Choroid plexus epithelial cell (primary cell): ENCODE measurements at places on chromosomes 4 and X.
A peak's percentile ranks its signal among the peaks of the same experiment; 100 is the strongest.

GRCh38 chrX:63754136-63754859, 30.7 kb downstream of the ARHGEF9 start:
- peak; percentile 26 for DNase-seq

DNA sequence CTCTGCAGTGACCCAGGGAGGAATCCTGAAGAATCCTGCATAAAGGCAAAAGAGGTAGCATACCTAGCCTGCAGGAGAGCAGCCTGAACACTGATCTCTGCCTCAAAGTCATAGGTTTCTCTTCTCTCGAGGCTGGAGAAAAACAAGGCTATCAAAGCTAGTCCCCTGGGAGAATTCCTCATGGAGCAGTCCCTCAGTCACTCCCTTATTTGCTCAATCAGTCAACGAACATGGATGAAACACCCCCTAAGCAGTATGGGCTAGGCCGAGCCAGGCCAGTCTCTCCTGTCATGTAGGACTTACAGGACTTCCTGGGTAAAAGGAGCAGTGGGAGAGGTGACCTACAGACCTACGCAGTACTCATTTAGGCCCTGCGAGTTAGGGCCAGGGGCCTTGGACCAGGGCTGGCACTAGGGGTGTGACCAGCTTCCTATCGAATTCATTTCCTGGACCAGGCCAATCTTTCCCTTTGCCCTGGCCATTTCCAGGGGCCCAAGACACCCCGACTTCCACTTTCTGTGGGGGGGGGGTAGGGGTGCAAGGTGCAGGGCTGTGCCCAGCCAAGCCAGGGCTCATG, 164.1 kb downstream of the EFNB1 start:
- DNase-seq, result no peak

DNA sequence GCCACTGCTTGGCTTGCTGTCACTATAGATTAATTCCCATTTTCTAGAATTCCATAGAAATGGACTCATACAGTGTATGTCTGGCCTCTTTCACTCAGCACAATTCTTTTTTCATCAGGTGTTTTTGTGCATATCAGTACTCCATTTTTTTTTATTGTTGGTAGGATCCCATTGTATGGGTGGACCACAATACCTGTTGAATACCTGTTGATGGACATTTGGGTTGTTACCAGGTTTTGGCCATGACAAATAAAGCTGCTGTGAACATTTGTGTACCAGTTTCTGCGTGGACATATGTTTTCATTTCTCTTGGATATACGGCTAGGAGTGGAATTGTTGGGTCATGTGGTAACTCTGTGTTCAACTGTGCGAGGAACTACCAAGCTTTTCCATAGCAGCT, 14.9 kb downstream of the ZFP92 start:
- DNase-seq, result no peak

DNA sequence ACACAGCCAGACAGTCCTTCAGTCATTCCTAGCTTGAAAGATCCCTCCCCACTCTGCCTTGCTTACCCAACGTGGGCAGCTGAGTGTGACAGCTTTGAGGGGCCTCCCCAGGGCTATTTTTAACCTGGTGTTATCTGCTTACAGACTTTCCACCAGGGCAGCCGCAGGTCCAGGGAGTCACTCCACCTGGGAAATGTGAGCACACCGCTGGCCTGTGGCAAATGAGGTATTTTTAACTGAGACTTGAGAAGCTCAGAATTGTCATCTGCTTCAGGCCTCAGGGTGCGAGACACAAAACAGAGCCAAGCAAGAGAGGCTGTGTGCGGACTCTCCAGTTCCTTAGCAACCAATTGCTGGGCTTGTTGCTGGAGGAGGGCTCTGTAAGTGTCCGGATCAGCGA, 13.0 kb downstream of the CORIN start:
- no peak for DNase-seq

DNA sequence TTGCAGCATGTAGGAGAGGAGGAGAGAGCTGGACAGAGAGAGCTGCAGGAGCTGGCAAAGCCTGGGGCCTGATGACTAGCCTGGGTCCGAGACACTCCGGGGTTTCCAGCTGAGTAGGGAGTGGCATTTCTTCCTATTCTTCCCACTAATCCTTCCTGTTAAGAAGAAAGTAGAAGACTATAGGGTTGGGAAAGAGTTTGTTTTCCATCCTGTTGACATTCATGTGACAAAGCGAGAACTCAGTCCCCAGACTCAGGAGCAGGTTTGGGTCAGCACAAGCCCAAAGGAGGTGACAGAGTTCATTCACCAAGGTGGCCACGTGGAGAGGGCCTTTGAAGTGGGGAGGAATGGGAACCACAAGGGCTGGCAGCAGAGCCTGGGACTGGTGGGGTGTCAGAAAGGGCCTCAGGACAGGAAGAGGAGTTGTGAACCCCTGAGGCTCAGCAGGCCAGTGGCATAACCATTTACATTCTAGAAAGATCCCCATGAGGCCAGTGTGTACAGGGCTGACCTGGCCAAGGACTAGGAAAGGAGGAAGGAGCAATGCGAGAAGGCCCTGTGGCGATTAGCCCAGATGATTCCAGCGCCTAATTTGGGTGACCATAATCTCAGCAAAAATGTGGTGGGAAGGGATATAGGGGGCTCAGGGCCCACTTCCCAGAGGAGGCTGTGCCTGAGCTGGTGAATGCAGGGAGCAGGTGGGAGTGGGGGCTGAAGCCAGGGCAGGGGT, 3.3 kb upstream of the HAUS3 start:
- DNase-seq, result no peak

- peak; percentile 26 for DNase-seq
Observed at GRCh38 chr4:28317221-28317620, 1456.6 kb downstream of the STIM2 start.

DNA sequence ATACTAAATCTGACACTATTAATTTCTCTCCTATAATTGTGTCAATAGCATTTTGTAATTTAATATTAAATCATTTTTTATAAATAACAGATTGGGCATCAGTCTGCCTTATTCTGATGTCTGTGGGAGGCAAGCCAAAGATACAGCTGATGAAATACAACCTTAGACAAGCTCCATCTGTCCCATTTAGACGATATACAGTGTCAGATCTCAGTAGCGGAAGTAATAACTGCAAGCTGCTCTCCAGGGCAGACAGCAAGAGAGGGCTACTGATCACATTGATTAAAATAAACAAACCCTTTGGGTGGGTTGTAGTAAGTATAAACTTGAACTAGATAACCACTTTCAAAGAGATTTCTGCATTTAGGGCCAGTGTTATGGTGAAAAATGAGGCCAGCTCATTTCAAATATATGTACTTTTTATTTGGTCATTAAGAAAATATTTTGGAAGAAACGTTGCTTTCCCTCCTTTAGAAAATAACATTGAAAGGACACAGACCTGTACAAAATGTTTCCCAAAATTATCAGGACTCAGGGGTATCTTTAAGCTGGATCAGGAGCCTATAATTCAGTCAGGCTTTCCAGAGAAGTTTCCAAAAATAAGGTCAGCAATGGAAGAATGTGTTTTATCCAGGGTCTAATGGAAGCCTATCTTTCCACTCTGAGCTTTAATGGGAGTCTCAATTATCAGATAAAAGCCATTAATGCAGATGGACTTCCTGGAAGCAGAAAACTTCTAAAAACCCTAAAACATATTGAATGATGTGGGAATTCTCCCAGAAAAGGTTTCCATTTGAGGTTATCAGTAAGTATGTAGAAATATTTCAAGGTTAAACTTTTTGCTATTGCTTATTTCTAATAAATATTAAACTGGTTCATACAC, 1028.8 kb upstream of the IGFBP7 start:
- DNase-seq, result no peak

GRCh38 chr4:94410678-94411206, 41.0 kb upstream of the PDLIM5 start:
- DNase-seq, result peak; percentile 50

DNA sequence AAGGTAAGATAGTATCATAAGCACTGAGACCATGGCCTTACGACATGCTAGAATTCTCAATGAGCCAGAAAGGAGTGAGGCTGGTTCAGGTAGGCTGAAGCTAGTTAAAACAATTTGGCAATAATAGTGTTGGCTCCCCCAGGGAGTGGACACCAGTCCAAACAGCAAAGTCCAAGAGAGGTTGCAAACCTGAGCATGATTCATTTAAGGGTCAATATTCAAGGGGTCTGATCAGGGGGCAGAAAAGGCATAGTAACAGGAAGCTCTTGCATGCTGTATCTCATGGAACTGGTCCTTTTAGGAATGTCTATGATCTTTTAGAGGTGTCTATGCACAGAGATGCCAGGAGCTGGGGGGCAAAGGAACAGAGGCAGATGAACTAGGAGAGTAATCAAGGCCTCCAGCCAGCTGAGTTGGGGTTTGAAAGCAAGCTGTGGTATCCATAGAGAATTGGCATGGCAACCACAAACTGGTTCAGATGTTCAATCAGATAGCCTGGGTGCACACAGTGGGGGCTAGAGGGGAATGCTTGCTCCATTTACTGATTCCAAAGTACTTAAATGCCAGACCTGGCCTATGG, 5.1 kb downstream of the GJB1 start:
- no peak for DNase-seq

GRCh38 chr4:17187003-17187402, 288.6 kb upstream of the LDB2 start:
- DNase-seq, result no peak

GRCh38 chrX:54358424-54359211, 772 bp upstream of the WNK3 start:
- peak; percentile 72 for DNase-seq

DNA sequence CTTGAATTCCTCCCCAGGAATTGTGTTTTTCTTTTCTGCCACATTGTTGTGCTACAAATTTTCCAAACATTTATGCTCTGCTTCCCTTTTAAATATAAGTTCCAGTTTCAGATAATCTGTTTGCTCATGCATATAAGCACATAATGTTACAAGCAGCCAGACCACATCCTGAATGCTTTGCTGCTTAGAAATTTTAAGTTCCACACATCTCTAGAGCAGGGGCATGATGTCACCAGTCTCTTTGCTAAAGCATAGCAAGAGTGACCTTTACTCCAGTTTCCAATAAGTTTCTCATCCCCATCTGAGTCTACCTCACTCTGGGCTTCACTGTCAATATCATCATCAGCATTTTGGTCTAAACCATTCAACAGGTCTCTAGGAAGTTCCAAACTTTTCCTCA, 932.5 kb downstream of the SH3BGRL start:
- DNase-seq, result no peak

- peak; percentile 6 for DNase-seq
Observed at GRCh38 chrX:20455001-20455400, 188.3 kb upstream of the RPS6KA3 start.

DNA sequence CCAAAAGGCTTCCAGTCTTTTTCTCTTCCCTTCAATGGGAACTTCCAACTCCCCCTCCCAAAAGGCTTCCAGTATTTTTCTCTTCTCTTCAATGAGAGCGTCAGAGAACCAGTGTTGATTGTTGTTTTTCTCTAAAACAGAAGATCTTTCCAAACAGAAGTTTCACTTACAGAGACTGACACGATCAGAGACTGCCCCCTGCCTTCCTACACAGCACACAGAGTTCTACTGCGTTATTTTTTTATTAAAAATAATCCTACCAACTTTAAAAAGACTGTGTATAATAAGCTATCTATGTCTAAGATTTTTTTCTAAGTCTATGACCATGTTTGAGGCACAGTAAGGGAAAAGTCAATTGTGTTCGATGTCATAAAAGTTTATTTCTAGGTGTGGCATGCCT, 3.5 kb upstream of the HTR2C start:
- no peak for DNase-seq

- DNase-seq, result no peak
Observed at GRCh38 chr4:41394481-41394894, 137.8 kb downstream of the UCHL1 start.
